ENCODE measurements at places on chromosomes 3 and 15. TPM values are rescaled to one million over a fixed set of nuclear protein-coding genes. Genes with fewer than 3 reads are reported as not detected.

Gene MESD
- total RNA-seq: 10.0 TPM

Gene CCDC39
- total RNA-seq: not detected

Gene WDR93
- total RNA-seq: not detected

Gene FBXL22
- 0.28 TPM for total RNA-seq

Gene LTF
- not detected for total RNA-seq

Gene SELENOS
- total RNA-seq: 39.8 TPM

Gene TRPM1
- total RNA-seq: 0.28 TPM

Gene GOLGA8M
- under 0.01 TPM for total RNA-seq

Gene GOLGA8O
- 0.36 TPM for total RNA-seq

GRCh38 chr3:22292681-22293080, 541.7 kb upstream of the ZNF385D start:
- H3K4me1 ChIP-seq: no peaks in the 10 kb centered on the region
- no peak overlapping the region for H3K27ac ChIP-seq
- DNase-seq: no peak
- H3K27me3 ChIP-seq: no peaks in the 10 kb centered on the region
- no peak overlapping the region for H3K4me3 ChIP-seq

GRCh38 chr3:116029266-116029665, 406.0 kb downstream of the GAP43 start:
- DNase-seq: no peak
- no peaks in the 10 kb centered on the region for H3K4me1 ChIP-seq
- no peak overlapping the region for H3K4me3 ChIP-seq
- no peak overlapping the region for H3K27ac ChIP-seq
- no peaks in the 10 kb centered on the region for H3K36me3 ChIP-seq

- H3K4me3 ChIP-seq: peak overlapping the region; percentile 87
- DNase-seq: no peak
- H3K4me1 ChIP-seq: no peaks in the 10 kb centered on the region
- peak overlapping the region; percentile 76 for H3K27ac ChIP-seq
These were observed 3.0 kb downstream of the BBX start for GRCh38 chr3:107525644-107526305.

DNA sequence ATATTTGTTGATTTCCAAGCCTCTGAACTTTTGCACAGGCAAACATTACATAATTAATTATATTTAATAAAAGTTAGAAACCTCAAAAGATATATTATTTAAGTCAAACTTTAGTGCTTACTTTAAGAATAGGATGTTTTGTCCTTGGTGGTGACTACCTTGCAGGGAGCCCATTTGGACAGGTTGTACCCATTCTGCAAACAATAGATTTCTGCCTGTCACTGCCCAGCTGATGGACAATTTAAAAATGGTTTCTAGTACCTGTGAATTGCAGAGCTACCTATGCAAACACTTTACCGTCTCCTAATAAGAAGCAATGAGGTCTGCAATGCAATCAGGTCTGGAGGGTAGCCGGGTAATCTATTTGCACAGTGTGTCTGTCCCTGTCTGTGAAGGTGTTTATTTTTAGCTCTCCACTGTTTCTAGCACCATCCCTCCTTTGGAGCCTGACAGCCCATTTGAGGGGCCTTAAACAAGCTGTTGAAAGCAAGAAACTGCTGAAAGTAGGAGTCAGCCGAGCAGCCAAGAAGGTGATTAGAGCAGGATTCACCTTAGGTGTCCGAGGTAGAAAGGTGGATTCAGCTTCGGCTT, 556.2 kb upstream of the CFAP20DC start:
- H3K27ac ChIP-seq: no peak overlapping the region
- DNase-seq: no peak
- H3K4me3 ChIP-seq: no peak overlapping the region
- peaks cover 5% of the 10 kb centered on the region for H3K27me3 ChIP-seq
- H3K4me1 ChIP-seq: peaks cover 2% of the 10 kb centered on the region
- no peaks in the 10 kb centered on the region for H3K36me3 ChIP-seq

DNA sequence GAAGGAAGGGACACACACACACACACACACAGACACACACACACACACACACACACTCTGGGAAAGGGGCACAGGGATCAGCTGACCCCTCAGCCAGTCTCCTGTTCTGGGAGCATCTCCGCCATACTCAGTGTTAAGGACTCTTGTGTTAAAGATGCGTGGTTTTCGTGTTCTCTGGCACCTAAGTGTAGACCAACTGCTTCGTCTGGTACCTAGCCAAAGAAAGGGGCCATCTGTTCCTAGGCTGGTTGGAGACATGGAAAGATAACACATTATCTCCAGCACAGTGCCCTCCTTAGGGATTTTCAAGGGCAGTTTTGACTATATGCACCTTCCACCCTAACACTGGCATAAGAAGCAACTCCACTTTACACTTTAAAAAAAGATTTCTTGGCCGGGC, 65.1 kb downstream of the EPHB1 start:
- H3K4me1 ChIP-seq: no peaks in the 10 kb centered on the region
- no peaks in the 10 kb centered on the region for H3K36me3 ChIP-seq
- no peak for DNase-seq
- H3K4me3 ChIP-seq: no peak overlapping the region
- H3K27ac ChIP-seq: no peak overlapping the region

- no peaks in the 10 kb centered on the region for H3K27me3 ChIP-seq
- H3K4me3 ChIP-seq: no peak overlapping the region
- H3K36me3 ChIP-seq: no peaks in the 10 kb centered on the region
- H3K4me1 ChIP-seq: peaks cover 24% of the 10 kb centered on the region
- no peak for DNase-seq
These were observed 47.9 kb upstream of the VILL start for GRCh38 chr3:37942646-37943045.

GRCh38 chr3:61564395-61565059, 3.2 kb downstream of the PTPRG start:
- H3K4me3 ChIP-seq: peak overlapping the region; percentile 99
- H3K27ac ChIP-seq: peak overlapping the region; percentile 51

DNA sequence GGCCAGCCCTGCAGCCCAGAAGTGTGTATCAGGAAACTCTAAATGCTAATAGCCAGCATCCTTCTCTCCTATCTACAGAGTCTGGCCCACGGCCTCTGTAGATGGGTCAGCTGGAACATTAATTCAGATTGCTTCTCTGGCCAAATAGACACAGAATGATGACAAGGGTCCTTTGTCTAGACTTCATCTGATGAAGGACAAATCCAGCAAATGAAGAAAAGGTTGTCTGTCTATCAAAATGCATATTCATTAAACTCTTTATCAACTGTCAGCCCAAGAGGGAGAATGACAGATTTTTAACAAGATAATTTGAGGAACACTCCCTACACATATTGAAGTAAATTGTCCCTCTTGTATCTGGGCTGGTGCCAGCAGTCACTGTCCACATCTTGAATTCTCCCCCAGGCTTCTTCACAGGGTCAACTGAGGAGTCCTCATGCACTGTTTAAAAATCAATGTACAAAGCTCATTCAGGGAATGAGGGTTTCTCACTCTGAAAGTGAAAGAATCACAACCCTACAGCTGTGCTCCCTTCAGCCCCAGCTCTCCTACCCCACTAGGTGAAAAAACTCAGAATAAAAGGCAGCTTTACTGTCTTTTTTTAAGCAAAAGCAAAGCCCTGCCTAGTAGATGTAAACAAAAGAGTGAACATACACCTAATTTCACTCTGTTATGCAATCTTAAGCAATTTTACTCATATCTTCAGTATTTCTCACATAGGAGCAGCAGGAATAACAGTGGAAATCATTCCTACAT, 507.7 kb downstream of the IGSF11 start:
- DNase-seq: no peak
- no peak overlapping the region for H3K27ac ChIP-seq
- no peak overlapping the region for H3K4me3 ChIP-seq
- no peaks in the 10 kb centered on the region for H3K36me3 ChIP-seq
- no peaks in the 10 kb centered on the region for H3K4me1 ChIP-seq

DNA sequence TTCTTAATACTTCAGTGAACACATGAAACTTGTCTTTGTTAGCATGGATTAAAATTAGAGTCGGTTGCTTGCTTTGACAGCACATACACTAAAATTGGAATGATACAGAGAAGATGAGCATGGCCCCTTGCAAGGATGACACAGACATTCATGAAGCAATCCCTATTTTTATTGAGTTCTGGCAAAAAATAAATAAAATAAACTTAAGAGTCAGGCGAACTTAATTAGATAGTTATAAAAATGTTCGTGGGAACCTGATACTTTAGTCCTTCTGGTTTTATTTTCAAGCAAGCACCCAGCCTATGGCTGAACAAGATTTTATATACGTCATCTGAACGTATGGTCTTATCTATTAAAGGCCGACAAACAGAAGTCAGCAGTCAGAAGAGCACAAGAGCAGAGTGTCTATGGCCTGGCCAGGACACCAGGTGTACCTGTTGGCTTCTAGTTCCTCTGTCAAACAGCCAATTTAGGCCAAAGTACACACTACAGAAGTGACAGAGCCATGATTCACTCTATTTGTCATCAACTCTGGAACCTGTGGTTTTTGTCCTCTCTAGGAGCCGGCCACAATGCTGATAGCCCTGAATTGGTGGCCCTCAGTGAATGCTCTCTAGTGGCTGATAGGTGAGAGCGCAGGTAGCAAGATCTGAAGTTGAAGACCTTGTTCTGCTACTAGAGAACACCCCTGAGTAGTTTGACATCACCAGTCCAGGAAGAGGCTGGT, 64.3 kb downstream of the LEO1 start:
- DNase-seq: peak; percentile 42
- H3K27ac ChIP-seq: no peak overlapping the region
- no peak overlapping the region for H3K4me3 ChIP-seq
- H3K4me1 ChIP-seq: peaks cover 12% of the 10 kb centered on the region

DNA sequence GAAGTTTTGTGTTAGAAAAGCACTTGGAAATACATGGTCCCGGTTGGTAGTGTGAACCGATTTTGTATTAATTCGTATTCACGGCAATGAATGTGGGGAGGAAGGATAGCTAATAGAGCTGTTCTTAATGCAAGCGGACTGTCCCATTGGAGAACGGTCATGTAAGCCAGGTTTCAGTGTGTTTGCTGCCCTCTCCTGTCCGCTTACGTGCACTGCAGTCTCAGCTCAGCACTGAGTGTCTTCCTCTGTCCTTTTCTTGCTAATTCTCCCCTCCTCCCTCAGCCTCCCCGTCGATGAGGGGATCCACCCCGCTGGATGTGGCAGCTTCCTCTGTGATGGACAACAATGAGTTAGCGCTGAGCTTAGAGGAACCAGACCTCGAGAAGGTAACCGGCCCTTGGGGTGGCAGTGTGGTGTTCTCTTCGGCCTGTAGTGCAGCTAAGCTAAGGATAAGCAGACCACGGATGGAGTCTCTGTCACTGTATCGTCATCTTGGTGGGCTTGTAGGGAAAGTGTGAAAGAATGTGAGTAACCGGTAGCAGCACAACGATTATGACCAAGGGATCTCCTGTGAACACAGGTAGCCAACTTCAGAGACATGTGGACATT, 267.5 kb upstream of the CHRM5 start:
- DNase-seq: peak; percentile 77
- no peak overlapping the region for H3K4me3 ChIP-seq
- no peak overlapping the region for H3K27ac ChIP-seq
- H3K36me3 ChIP-seq: no peaks in the 10 kb centered on the region
- H3K4me1 ChIP-seq: no peaks in the 10 kb centered on the region
- H3K27me3 ChIP-seq: peaks cover 15% of the 10 kb centered on the region

DNA sequence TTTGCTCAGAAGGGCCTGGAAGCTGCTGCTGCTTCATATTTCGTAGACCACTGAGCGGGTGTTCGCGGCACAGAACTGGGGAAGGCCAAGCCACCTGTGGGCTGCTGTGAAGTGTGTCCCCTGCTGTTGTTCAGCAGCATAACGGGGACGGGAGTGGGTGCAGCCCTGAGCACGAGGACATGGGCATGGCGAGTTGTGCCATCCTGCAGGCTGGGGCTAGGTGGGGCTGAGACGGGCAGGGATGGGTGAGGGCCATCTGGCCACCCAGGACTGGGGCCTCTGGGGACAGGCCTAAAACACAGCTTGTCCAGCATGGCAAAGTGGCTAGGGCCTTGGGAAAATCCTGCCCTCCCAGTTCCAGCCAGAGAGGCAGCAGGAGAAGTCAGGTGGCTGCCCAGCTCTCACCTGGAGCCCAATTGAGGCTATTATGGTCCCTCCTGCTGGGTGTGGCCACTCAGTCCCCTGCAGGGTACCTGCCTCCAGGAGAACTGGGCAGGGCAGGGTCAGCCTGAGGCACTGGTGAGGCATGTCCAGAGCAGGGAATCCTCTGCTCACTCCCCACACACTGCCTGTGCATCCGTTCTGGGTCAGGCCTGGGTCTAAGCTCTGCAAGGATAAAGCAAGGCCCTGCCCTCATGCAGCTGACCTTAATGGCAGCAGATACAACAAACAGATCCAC, 29.5 kb downstream of the CFAP100 start:
- H3K27ac ChIP-seq: no peak overlapping the region
- no peaks in the 10 kb centered on the region for H3K4me1 ChIP-seq
- H3K4me3 ChIP-seq: no peak overlapping the region
- no peak for DNase-seq
- H3K36me3 ChIP-seq: no peaks in the 10 kb centered on the region

GRCh38 chr3:101676216-101676764, 642 bp downstream of the ZBTB11 start:
- peaks cover 4% of the 10 kb centered on the region for H3K4me1 ChIP-seq
- peaks cover 8% of the 10 kb centered on the region for H3K36me3 ChIP-seq
- H3K4me3 ChIP-seq: peak overlapping the region; percentile 94
- H3K27ac ChIP-seq: peak overlapping the region; percentile 87
- H3K27me3 ChIP-seq: no peaks in the 10 kb centered on the region

GRCh38 chr15:45242289-45242688, 9.7 kb upstream of the SLC28A2 start:
- no peak for DNase-seq
- H3K27ac ChIP-seq: no peak overlapping the region
- H3K4me1 ChIP-seq: no peaks in the 10 kb centered on the region
- no peaks in the 10 kb centered on the region for H3K36me3 ChIP-seq
- H3K27me3 ChIP-seq: no peaks in the 10 kb centered on the region

DNA sequence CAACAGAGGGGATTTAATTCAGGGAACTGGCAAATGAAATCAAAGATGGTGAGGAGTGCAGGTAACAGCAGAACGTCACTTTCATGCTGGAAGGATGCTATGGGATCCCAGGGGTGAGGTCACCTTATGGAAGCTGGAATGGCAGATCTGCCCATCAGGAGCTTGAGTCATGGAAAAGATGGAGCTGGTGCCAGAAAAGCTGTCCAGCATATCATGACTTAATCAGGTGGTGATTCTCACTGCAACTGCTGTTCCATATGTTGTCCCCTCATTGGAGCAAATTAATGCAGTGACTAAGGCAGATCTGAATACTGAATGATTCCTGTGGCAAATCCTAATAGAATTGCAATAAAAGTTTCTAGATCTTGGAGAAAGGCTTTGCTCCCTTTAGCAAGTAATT, 38.4 kb downstream of the HHLA2 start:
- peak; percentile 21 for DNase-seq
- no peaks in the 10 kb centered on the region for H3K27me3 ChIP-seq
- no peak overlapping the region for H3K27ac ChIP-seq
- no peaks in the 10 kb centered on the region for H3K4me1 ChIP-seq
- no peak overlapping the region for H3K4me3 ChIP-seq

Data from IMR-90 (cell line).